ENCODE measurements at places on chromosomes 1 and 21. TPM values are rescaled to one million over a fixed set of nuclear protein-coding genes. Genes with fewer than 3 reads are reported as not detected.

Gene CD1E
- polyA plus RNA-seq, result not detected

Gene LORICRIN
- polyA plus RNA-seq, result not detected

Gene MCOLN2
- 0.75 TPM for polyA plus RNA-seq

Gene KRTAP19-3
- polyA plus RNA-seq, result not detected

Gene NCAM2
- polyA plus RNA-seq, result 0.65 TPM

Gene SPAG17
- not detected for polyA plus RNA-seq

Gene KAZN
- 4.1 TPM for polyA plus RNA-seq

Gene C1orf87
- polyA plus RNA-seq, result not detected

DNA sequence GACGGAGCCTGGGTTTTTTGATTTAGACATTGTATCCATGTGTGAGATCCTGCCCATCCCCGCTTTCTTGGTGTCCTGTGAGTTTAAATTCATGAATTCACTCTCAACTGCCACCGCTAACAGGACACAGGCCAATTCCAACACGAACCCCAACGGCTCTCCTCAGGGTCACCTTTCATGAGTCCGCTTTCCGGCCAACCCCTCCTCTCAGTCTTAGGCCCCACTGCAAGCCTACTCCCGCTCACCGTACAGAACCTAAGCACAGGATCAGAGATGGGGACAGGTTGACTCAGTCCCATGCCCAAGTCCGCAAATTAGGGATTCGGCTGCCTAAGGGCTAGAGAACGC is 238 bp upstream of the SCP2 start:
- no peak for DNase-seq

- no peak for DNase-seq
These were observed 151.5 kb downstream of the ST6GALNAC5 start for GRCh38 chr1:77018761-77019160.

DNA sequence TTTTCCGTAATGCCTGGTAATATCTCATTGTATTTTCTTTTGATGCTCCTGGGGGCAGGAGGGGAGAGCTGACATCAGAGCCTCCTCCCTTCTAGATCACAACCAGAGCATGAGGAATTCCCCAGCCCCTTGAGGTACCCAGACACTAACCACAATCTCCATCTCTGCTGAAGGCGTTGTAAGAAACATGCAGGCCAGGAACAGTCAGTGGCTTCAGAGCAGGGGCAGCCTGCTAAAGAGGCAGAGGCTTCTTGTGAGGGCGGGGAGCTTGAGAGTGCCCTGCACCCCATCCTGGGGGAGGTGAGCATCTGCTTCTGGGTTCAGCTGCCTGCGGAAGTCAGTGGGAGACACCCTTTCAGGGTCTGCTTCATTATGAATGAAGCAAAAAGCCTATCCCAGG is 19.0 kb downstream of the MAPKAPK2 start:
- no peak for DNase-seq

- no peak for DNase-seq
These were observed 149.2 kb downstream of the RASAL2 start for GRCh38 chr1:178243119-178243518.

- no peak for DNase-seq
These were observed 56.1 kb upstream of the IRF2BP2 start for GRCh38 chr1:234665975-234666605.

DNA sequence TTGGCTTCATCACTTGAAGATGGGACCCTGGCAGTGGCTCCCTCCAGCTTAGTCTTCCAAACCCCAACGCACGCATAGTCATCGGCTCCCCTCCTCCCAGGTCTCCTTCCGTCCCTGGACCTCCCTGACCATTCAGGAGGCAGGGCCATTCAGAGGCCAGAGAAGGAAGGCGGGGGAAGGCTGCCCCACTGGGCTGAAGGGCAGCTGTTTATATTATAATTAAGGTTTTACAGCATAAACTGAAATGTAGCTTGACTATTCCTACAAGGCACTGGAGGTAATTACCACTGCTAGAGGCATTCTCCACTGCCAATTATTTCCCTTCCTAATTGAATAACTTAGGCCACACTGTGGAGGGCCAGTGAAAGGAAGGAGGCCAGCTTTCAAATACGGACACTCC is 170.6 kb upstream of the PROX1 start:
- DNase-seq, result no peak

- no peak for DNase-seq
These were observed 71.0 kb downstream of the EBNA1BP2 start for GRCh38 chr1:43101061-43101460.

DNA sequence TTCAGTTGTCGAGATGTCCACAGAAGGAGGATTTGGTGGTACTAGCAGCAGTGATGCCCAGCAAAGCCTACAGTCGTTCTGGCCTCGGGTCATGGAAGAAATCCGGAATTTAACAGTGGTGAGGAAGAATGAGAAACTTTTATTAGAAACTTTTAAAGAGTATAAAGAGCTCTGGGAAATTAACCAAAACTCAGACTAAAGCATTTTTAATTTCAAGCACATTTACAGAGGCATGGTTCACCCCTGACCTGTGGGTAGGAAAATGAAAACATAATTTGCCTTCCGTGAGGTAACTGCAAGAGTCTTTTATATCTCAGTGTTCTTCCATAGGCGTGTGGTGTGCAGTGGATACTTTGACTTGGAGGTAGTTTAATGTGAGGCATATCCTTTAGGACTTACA is 44.8 kb upstream of the KCNQ4 start:
- DNase-seq, result no peak

- DNase-seq, result no peak
These were observed 2.1 kb downstream of the BACH1 start for GRCh38 chr21:29300807-29301138.

DNA sequence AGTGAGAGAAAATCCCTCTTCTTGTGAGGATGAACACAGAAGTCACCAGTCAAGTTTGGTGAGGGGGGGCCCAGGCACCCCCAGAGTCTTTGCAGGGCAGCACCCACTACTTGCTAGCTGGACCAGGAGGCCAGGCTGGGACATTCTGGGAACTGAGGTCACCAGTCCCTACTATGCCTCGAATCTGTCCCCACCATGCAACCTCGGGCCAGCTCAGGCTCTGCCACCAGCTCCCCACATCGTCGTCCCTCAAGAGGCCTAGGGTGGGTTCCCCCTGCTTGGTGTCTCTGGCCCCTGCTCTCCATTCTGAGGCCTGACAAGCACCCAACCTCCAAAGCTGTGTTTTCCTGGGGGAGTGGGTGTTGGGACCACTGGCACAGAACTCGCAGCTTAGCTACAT is 22.2 kb upstream of the ZNF678 start:
- DNase-seq, result no peak

DNA sequence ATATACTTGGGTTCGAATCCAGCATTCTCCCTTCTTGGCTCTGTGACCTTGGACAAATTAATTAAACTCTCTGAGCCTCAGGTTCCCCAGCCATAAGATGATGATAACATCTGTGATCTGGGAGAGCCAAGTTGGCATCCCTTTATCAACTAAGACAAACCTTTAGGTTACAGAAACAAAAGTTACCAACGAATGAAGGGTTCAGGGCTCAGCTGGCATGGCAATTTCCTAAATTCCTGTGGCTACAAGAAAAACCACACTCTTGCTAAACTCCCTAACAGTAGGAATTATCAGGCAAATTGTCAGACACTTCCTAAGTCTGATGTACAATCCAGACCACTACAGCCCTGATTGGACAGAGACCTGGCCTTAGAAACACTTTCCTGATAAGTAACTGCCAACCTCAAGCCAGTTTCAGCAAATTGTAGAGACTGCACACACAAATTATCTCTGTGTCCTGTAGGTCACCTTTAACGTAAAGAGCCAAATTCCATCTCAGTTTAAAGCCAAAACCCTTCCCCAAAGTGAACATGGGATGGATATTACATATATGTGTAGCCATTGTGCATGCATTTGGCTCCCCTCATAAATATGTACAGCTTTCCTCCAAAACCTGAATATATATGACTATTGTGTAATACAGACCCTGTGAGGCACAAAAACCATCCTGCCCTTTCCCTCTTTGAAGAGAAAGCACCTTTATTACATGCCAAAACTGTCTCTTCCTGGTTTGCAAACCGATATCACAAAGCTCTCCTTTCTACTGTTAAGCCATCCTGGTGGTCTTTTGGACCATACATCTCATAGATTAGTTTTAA is 39.5 kb upstream of the EDARADD start:
- DNase-seq, result no peak

DNA sequence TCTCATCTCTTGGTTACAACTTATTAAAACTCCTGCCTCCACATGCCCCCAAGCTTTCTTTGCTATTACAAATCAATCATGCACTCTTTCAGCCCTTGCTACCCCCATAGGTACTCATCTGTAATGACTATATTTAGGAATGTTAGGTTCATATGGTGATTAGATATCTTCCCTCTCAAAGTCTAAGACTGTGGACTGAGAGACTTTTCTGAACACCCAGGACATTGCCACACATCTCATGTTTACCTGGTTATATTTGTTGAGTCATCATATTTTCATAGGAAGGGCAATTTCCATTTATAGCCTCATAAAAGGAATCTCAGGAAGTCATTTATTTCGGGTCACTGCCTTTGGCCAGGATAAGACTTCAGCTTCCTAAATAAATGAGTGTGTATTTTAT is 81.5 kb upstream of the LPGAT1 start:
- DNase-seq, result peak; percentile 94

DNA sequence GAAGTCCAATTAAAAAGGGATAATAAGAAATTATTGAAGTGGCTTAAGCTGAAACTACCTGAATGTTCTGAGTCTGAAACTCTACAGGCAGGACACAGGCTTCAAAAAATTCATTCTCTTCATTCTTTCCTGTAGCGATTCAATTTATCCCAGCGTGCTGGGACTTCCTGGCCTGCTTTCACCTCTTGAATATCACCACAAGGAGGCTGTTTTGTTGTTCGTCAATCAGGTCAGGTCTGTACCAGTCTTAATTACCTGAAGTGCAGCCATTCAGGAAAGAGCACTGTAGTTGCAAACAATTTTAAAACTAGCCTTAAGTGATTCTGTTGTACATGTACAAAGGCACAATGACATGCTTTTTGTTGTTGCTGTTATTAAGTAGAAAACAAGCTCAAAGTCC is 38.4 kb downstream of the FYB2 start:
- no peak for DNase-seq

DNA sequence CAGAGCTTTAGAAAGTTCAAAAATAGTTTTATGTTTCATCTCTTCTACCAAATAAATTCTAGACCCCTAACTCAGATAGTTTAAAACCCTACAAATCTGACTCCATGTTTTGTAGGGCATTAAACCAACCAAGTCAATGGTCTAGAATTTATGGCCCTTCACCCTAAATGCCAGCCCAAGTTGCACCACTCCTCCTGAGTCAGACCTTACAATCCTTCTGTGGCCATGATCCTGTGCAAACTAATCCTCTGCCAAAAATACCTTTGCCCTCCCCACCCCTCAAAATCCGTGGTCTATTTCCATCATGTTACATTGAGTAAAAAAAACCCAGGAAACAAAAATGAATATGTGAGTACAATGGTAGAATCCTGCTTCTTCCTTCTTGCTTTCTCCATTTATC is 179.3 kb downstream of the NR5A2 start:
- DNase-seq, result no peak

DNA sequence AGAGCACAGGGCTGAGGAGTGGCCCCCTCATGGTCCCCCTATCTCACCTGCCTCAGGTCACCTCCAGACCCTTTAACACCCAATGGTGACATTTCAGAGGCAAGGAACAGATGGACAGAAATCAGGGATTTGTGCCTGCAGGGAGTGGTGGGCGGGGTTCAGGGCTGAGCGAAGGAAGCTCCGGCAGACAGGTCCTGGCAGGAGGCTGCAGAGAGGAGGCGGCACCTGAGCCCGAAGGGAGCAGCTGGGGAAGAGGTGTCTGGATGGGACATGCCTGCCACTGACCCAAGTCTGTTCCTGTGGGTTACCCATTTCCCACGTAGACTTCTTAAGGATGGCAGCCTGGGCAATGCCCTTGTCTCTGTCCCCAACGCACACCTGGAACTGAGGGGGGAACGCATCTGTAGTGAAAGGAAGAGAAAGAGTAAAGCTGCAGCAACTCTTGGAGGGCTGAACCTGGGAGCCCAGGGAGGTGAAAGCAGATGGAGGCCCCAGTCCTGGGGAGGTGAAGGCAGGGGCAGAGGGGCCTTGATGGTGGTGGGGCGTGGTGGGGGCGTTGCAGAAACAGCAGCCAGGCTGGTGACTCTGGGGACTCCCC is 61.6 kb upstream of the ADARB1 start:
- DNase-seq, result peak; percentile 65

GRCh38 chr1:225319871-225320270 is 108.0 kb downstream of the LBR start:
- no peak for DNase-seq

- peak; percentile 49 for DNase-seq
These were observed 3.5 kb downstream of the FMO2 start for GRCh38 chr1:171188388-171189266.

- DNase-seq, result no peak
These were observed 6.2 kb upstream of the DDR2 start for GRCh38 chr1:162626094-162626493.

DNA sequence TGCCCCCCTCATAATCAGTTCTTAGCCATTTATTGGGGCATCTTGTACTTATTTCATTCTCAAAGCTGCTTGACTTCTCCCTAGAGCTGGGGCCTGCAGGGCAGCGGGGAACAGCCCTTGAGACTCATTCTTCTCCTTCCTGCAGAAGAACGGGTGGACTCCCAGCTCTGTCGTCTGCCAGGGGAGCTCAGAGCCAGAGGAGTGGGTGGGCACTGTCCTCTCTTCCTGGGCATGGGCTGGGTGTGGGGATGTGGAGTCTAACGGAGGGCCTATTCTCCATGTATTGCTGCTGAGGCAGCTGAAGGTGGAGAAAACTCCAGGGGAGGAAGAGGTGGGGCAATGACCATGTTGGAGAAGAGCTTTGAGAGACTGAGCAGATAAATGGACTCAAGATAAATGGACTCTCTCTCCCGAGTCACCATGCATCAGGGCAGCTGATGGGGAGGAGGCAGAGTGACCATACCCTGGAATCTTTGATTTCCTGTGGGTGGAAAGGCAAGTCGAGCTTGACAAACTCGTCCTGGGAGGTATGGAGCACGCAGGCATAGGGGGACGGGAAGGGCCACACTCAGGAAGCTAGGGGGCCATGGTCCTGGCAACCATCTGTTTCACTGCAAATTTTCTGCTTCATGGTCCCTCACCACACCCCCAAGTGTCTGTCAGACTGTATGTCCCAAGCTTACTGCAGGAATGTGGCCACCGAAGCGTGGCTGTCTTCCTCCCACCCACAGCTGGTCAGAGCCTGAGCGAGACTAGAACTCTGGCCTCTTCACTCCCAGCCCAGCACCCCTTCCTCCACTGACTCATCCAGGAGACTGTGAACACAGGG is 56.9 kb upstream of the ATP2B4 start:
- no peak for DNase-seq

- DNase-seq, result peak; percentile 23
These were observed 26.9 kb upstream of the EPB41 start for GRCh38 chr1:28887419-28887834.

GRCh38 chr1:87129606-87130005 is 199.1 kb upstream of the LMO4 start:
- no peak for DNase-seq

DNA sequence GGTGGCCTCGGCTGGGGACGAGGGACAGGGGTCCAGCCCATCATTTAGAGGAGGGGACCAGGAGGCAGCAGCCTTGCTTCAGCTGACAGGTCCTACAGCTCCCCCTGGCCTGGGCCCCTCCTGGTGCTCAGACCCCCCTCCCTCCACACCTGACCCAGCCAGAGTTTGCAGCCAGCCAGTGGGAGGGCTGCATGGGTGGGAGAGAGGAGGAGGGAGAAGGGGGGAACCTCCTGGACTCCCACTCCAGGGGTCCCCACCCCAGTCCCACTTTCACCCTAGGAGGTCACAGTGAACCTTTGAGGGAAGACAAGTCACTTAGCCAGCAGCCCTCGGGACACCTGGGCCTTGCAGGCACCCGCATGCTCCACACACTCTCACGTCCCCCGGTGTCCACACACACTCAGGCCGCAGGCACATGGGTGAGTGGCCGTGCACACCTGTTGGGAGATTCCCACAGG is 108.9 kb upstream of the ZBTB40 start:
- no peak for DNase-seq

GRCh38 chr21:35922618-35923017 is 137.7 kb downstream of the SETD4 start:
- no peak for DNase-seq

All from small intestine (tissue), 16 donors.